ENCODE measurements at places on chromosomes 12 and 14. TPM values are rescaled to one million over a fixed set of nuclear protein-coding genes. Genes with fewer than 3 reads are reported as not detected.

GRCh38 chr14:74906925-74907521, 16.0 kb downstream of the RPS6KL1 start:
- no peak for DNase-seq

DNA sequence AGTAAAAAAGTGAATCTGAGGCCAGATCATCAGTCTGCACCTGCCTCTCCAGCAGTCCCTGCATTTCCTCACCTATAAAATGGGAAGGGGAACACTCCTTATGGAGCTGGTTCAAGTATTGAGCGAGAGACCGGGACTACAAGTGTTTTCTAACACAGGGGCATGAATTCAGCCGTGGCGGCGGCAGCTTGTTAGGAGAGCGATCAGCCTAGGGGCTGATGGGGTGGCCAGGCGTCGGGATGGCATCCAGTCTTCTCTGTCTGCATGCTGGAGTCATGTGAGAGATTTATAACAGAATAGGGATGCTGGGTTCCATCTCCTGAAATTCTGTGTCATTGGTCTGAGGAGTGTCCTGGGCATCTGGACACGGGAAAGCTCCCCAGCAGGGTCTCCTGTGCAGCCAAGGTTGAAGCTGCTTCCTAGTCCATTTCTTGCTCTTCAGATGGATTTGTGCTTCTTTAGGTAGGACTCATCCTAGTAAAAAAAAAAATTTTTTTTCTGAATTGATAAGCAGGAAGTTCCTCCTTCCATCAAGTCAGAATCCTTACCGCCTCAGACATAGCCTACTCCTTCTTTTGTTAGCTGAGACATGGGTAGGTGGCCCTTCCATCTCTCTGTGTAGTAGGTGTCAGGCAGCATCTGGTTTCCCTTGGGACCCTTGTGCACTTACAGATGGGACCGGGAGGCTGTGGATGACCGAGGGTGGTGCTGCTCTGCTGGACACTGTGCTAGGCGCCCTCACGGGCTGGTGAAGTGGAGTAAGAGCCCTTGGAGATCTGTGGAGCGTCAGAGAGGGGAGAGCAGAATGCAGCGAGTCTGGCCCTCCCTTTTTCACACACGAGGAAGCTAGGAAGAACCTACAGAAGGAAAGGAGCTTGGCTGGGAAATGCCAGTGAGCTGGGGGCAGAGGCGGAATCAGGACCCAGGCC, 146.7 kb downstream of the TSPAN9 start:
- DNase-seq = no peak

The FOXA1 gene
- 0.17 TPM for total RNA-seq

GRCh38 chr12:45762185-45763110, 32.9 kb downstream of the ARID2 start:
- DNase-seq = no peak

- no peak for DNase-seq
Observed at GRCh38 chr14:47619392-47619791, 56.0 kb downstream of the MDGA2 start.

- DNase-seq = no peak
Observed at GRCh38 chr12:109596418-109597244, 23.0 kb downstream of the MVK start.

DNA sequence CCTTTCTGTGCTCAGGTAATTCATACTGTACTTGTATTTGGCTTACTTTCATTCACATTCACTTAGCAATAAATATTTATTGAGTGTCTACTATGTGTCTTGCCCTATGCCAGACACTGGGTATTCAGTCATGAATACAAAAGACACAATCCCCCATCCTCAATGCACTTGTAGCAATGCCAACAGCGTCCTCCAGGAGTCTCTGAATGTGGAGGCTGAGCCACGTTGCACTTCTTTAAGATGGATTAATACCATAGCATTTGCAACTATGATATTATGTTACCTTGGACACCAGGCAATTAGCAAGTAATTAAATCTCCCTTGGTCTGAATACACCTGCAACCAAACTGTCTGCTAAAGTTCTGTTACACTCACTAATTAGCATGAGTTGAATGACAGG, 58.8 kb downstream of the OTX2 start:
- no peak for DNase-seq

GRCh38 chr12:116400636-116401372, 123.3 kb upstream of the MED13L start:
- DNase-seq = no peak

GRCh38 chr12:76688631-76689030, 75.3 kb upstream of the ZDHHC17 start:
- peak; percentile 5 for DNase-seq

GRCh38 chr12:116257215-116257614, 20.3 kb downstream of the MED13L start:
- DNase-seq = no peak

- DNase-seq = no peak
Observed at GRCh38 chr12:110639336-110640141, 25.6 kb downstream of the TCTN1 start.

DNA sequence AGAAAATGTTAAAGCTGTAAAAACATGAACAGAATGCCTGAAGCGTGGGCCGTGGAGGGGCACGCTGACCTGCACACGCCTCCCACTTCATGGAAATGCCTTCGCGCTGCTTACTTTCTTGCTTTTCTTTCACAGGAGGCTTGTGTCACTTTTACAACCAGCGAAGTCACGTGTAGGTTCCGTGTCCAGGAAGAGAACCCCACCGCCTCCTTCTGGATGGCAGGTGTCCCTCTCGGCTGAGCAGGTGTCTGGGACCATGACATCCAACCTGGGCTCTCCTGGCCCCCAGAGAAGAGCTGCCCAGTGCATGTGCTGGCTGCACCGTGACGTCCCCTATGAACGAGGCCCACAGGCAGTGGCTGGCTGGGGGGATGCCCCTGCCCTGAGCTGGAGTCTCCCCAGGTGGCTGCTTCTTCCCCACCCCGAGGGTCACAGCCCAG, 345.0 kb upstream of the SFSWAP start:
- DNase-seq = no peak
